Effector memory CD4-positive, alpha-beta T cell (primary cell): ENCODE measurements at places on chromosomes 3 and 15.

DNA sequence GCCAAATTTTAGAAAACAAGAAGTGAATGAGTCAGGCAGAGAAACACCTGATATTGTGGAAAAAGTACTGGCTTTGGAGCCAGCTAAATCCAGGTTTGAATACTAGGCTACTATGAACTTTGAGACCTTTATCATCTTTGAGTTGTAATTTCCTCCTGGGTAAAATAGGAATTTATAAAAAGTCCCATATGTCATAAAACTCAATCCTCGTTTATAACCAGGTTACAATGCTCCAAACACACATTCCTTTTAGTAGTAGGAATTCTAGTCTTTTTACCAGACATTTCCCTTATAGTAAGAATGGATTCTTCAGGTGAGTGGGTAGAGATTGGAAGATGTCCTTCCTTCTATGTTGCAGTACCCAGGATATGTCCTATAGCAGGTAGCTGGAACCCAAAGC lies 16.7 kb upstream of the DPH6 start:
- no peak for DNase-seq

DNA sequence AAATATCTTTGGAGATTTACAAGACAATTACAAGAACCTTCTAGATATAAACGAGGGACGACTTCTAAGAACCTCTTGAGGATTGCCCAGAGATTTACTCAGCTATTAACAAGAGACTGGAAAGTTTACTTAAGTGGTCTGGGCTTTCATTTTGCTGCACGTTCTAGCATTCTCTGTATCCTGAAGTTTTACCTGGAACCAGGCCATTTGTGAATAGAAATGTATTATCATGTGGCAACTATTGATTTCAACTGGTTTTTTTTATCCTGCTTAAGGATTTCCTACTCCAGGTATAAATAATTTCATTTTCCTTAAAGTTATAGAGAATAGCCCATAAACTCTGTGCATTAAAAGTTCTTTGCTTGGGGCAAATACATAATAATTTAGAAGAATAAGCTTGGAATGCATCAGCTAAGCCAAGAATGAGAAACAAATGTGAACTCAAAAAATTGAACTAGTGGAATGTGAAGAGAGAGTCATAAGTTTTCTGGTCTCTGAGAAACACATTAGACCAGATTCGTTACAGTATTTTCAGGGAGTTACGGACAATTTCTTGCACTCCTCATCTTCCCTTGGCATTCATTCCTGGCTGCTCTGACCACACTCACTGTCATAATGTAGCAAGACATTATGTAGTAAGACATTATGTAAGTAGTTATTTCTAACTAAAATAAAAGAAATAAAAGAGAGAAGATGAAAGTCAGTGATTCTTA lies 1.3 kb downstream of the AQP9 start:
- DNase-seq = no peak

DNA sequence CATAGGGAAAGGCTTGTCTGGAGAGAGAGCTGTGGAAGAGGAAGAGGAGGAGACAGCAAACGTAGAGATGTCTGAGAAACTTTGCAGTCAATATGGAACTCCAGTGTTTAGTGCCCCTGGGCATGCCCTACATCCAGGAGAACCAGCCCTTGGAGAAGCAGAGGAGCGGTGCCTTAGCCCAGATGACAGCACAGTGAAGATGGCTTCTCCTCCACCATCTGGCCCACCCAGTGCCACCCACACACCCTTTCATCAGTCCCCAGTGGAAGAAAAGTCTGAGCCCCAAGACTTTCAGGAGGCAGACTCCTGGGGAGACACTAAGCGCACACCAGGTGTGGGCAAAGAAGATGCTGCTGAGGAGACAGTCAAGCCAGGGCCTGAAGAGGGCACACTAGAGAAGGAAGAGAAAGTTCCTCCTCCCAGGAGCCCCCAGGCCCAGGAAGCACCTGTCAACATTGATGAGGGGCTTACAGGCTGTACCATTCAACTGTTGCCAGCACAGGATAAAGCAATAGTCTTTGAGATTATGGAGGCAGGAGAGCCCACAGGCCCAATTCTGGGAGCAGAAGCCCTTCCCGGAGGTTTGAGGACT lies 6.9 kb downstream of the MAP1A start:
- no peak for DNase-seq

DNA sequence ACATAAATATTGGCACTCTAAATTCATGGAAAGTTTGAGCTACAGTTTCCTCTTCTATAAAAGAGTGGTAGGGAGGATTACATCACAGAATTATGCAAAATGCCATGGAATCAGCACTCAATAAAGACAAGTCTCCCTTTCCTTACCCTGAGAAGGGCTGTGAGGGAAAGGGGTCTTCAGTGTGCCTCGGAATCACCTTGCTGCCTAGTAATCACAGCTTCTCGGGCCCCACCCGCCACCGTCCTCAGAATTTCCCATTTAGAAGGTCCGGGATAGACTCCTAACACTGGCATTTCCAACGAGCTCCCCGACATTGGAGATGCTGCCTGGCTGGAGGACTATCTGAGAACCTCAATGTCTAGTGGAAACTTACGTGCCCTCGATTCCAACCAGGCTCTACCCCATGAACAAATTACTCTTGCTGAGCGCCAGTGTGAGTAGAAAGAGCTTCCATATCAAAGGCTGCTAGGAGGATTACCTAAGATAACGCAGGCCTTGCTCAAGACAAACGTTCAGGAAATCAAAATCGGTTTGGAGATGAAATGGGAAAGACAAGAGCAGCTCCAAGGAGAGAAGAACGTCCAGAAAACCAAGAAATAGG lies 92.1 kb upstream of the CHD2 start:
- DNase-seq = no peak
